Prostate gland (tissue), 2 donors: ENCODE measurements at places on chromosomes 2 and 18. TPM values are rescaled to one million over a fixed set of nuclear protein-coding genes. Genes with fewer than 3 reads are reported as not detected.

The SIGLEC15 gene
- not detected for total RNA-seq

The FIGN gene
- 4.3 TPM for total RNA-seq

The HK2 gene
- total RNA-seq = 8.7 TPM

- DNase-seq = no peak
Observed at GRCh38 chr2:69464575-69464974, 27.3 kb upstream of the NFU1 start.

The DPYSL5 gene
- not detected for total RNA-seq

DNA sequence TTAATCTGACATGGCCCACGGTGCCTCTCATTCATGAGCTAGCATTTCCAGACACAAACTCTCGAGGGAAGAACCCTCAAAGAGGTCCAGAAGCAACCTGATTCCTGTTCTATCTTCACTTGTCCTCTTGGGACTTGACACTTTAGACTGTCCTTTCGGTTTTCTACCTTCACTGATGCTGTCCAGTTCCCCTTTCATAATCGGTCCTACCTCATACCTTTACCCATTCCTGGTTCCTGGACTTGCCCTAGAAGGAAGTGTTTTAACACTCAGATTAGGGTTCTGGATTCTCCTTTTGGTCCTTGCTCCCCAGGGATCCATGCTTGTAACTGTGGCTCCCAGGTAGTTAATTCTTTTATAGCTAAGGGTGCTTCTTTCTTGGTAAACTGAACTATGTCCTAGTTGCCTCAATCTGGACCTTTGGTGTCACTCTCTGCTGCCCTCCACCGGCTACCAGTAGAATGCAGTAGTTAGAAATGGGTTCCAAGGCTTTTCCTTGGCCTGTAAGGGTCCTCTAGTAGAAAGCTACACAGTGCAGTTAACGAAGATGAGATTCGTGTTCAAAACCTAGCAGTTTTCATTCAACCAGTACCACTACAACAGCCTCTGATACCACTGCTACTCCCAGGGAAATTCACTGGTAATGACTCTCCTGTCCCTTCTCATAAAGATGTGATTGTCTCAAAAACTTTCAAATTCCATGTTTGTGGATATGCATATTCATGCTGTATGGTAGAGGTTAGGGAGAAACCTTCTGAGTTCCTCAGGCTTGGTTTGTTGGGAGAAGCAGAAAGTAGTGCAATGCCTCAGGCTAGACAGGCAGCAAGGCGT is 178.1 kb upstream of the CYP26B1 start:
- no peak for DNase-seq

The LIPG gene
- total RNA-seq = 0.36 TPM

DNA sequence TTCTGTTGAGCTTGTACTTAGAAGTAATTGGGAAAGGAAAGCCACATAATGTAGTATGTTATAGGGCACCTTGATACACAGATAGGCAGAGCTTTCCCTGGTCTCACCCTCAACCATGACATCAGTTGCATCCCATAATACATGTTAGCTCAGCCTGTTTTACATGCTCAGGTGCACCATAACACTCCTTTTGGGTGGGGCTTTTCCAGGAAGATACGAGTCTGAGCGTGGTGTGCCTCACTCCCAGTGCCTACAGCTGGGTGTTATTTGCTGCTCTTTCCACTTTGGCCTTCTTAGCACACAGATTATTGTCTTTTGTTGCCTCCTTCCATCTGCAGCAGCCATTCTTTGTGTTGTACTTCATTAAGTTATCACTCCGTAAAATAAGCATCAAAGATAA is 11.9 kb downstream of the TTC39C start:
- no peak for DNase-seq

- no peak for DNase-seq
Observed at GRCh38 chr2:99691926-99692325, 202.1 kb upstream of the REV1 start.

- no peak for DNase-seq
Observed at GRCh38 chr2:127118038-127118437, 11.1 kb upstream of the BIN1 start.

GRCh38 chr2:174259981-174260380 is 11.6 kb upstream of the OLA1 start:
- no peak for DNase-seq

- peak; percentile 12 for DNase-seq
Observed at GRCh38 chr2:8303322-8303832, 378.5 kb upstream of the ID2 start.

DNA sequence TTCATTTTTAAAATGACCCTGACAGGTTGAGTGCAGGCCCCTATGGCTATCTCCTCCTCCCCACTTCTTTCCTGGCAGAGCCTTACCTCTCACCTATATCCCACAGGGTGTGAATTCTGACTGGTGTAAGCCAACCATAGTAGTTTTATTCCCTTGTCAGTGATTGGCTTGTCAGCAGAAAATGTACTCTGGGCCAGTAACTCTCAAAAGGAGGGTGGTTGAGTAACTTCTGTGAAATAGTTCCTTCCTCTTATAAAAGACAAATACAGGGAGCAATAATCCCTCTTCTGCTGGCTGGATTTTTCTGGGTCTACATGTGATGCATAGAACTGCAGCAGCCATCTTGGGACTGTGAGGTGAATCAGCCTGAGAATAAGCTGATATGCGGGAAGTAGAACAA is 83.4 kb downstream of the RAPH1 start:
- DNase-seq = no peak

- no peak for DNase-seq
Observed at GRCh38 chr2:68458981-68459380, 8.1 kb downstream of the FBXO48 start.

- no peak for DNase-seq
Observed at GRCh38 chr2:45190481-45190942, 181.3 kb upstream of the SIX2 start.

- DNase-seq = no peak
Observed at GRCh38 chr18:75937306-75937705, 509.8 kb upstream of the SMIM21 start.

The ADCYAP1 gene
- total RNA-seq = 2.2 TPM

DNA sequence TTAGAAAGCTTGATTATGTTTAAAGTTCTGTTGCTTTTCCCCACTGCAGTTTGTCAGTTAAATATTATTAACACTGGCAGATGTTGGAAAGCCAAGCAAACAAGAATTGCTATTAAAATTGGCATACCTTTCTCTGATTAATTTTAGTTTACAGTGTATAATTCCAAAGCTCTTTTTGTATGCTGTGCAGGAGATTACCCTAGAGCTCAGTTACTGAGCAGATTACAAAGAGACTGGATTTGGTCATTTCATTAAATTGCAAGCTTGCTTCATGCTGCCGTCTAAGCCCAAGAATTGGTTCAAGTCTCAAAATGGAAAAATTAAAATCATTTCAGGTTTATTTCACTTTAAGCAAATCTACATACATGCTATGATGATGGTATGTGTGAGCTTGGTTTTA is 2.3 kb downstream of the ASAP2 start:
- no peak for DNase-seq

The SF3B1 gene
- total RNA-seq = 197 TPM

- no peak for DNase-seq
Observed at GRCh38 chr2:72413716-72414115, 266.1 kb upstream of the CYP26B1 start.

DNA sequence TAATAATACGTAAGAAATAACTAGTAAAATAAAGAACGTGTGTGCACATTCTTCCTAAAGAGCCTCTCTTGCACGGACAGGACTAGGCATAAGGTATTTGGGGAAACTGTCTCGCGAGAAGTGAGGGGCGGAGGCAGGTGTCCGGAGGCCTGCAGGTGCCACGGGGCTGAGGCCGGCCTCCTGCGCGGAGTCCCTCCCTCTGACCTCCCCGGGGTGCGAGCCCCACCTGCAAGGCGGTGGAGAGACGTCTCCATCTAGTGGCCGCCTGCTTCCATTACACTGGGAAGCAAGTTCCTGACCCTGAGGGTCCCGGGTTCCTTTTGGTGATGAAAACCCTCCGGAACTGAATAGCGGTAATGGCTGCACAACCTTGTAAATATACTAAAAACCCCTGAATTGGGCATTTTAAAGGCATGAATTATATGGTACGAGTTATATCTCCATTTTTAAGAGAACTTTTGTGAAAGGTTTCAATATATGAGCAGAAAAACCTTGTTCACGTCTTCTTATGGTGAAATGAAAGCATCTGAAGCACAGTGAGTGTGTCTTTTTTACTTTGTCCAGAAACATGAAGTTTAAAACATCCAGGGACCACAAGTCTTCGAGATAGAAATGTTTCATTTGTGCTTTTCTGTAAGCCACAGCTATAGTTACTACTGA is 35.5 kb upstream of the CTDP1 start:
- DNase-seq = peak; percentile 38

The ASB18 gene
- not detected for total RNA-seq

DNA sequence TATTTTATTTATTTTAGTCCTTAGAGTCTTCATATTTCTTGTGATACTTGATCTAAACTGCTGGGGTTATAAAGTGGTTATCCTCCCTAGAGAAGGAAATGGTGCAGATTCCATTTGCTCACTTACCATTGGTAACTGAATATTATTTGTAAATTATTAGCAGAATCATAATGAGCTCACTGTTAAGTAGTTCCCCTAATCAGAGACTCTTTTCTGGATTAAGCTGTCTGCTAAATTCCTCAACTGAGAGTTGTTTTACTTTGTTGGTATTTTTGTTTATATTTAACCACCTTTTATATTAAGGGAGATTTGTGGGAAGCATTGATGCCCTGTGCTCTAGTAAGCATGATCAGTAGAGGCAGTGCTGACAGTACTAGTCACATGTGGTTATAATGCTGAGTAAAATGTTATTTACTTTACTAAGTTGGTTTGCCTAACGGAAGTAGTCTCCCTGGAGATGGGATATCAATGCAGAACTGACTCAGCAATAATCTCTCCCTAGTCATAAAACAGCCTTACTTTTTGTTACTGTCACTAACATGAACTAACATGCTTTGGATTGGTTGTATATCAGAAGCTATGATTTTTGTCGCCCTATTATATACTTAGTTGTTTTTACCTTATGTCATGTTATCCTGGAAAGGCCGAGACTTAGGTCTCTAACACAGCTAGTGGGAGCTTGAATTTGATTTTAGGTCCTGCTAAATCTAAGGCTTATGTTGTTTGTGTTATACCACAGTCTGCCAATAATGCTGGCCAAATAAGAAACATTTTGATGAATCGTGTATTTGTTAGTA is 166.7 kb downstream of the MCFD2 start:
- DNase-seq = no peak

- no peak for DNase-seq
Observed at GRCh38 chr2:221310730-221311129, 261.4 kb downstream of the EPHA4 start.

DNA sequence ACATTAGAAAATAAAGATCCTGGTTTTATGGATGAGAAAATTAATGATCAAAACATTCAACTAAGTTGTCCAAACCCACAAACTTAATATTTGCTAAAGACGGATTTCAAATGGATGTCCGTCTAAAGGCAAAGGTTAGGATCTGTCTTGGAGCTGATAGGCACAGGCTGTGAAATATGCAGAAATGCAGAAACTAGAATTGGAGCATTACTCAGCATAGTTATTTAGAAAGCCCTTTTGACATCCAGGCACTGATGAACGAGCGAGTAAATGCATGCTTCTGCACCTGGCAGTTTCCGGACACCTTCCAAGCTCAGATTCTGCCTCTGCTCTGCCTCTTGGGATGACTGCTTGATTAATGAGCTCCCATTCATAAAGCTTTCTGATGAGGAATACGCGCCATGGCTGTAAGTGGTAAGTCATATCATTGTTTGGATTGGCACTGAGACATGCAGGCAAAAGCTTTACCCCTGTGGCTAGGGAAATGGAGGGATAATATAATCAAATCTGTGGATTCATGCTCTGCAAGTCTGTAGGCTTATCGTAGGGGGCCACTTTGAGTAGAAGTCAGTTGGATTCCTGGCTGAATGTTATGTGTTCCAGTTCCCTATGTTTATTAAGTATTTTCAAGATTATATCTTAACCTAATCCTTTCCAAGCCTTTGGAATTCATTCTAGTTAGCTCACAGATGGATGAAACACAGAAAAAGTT is 2176.3 kb upstream of the CELF4 start:
- no peak for DNase-seq

DNA sequence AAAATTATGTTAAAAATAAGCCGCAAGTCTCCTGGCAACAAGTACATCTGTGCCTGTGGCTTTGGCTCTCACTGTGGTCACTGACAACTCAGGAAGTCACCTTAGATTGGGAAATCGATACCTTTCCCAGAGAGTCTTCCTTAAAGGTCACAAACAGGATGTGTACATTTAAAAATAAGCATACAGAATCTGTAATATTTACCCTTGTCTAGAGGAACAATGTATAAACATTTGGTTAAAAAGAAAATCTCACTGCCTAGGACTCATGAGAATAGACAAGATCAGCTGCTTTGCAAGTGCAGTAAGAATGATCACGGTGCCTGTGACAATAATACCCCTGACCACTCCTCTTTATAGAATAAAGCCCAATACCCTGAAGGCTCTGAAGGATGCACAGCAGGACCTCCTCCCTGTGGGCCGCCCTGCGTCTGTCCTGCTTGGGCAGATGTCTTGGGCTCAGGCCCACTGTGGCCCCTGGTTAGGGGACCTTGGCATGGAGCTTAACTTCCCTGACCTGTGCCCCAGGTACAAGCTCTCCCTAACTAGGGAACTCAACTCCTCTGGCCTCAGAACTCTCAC is 98.0 kb upstream of the MGAT4A start:
- no peak for DNase-seq

GRCh38 chr2:37244017-37244416 is 12.6 kb downstream of the NDUFAF7 start:
- no peak for DNase-seq

GRCh38 chr18:51621113-51621863 is 423.8 kb upstream of the MEX3C start:
- no peak for DNase-seq

GRCh38 chr2:51807229-51807628 is 775.3 kb upstream of the NRXN1 start:
- DNase-seq = no peak

- DNase-seq = no peak
Observed at GRCh38 chr2:192216336-192216735, 21.6 kb upstream of the TMEFF2 start.

- DNase-seq = no peak
Observed at GRCh38 chr2:9763356-9764152, 79.7 kb upstream of the TAF1B start.

DNA sequence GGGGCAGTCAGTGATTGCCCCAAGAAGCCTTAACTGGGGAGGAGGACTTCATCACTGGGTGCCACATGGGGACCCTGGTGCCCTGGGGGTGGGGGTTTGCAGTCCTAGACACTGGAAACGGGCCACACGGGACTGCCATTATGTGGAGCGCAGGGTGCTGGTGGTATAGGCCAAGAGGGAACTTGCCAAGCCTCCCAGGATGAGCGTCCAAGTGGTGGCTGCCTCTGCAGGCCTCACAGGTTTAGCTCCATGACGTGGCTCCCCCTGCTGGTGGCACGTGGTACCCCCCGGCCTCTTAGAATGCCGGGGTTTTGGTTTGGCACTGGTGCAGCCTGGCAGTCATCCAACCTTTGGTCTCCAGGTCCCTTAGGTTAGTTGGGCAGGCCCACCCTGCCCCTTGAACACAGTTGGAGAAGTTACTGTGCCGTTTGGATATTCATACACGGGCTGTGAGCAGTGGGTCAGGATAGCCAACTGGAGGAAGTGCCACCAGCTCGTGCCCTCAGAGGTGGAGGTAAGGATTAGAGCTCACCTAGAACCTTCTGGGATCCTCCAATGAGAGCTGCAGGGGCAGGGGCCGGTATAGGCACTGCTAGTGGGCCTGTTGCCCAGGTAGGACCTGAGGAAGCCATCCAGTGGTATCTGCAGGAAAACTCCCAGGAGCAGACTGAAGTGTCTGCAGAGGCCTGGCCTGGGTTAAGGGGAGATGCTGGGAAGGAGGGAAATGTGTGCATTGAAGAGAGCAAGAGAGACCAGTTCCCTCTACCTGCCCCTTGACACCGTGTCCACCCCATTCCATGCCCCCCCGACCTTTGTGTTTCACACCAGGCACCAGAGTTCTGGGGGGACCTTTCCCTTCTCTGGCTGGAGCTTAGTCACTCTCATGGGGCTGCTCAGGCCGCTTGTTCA is 5.7 kb downstream of the PTMA start:
- DNase-seq = peak; percentile 86
